ENCODE measurements at places on chromosomes 1 and 21.

GRCh38 chr1:30928789-30929134 lies 20.2 kb upstream of the SDC3 start:
- DNase-seq: no peak

- no peak for DNase-seq
Observed at GRCh38 chr1:80272495-80272894, 1266.0 kb upstream of the ADGRL4 start.

GRCh38 chr1:223008808-223009207 lies 134.2 kb downstream of the TLR5 start:
- DNase-seq: no peak

DNA sequence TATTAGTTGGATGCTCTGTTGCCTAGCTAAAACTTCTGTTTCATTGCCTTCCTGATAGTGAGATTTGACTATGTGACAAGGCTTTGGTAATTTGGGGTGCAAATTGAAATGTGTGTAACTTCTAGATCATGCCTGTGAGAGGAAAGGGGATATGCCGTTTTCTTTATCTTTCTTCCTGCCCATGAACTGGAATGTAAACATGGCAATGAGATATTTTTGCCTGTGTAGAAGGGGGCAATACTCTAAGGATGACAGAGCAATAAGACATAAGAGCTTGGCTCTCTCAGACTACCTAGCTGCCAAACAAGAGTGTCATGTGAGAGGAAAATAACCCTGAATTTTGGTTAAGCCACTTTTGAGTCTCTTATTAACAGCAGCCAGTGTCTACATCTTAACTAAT lies 49.7 kb downstream of the RAP1A start:
- no peak for DNase-seq

DNA sequence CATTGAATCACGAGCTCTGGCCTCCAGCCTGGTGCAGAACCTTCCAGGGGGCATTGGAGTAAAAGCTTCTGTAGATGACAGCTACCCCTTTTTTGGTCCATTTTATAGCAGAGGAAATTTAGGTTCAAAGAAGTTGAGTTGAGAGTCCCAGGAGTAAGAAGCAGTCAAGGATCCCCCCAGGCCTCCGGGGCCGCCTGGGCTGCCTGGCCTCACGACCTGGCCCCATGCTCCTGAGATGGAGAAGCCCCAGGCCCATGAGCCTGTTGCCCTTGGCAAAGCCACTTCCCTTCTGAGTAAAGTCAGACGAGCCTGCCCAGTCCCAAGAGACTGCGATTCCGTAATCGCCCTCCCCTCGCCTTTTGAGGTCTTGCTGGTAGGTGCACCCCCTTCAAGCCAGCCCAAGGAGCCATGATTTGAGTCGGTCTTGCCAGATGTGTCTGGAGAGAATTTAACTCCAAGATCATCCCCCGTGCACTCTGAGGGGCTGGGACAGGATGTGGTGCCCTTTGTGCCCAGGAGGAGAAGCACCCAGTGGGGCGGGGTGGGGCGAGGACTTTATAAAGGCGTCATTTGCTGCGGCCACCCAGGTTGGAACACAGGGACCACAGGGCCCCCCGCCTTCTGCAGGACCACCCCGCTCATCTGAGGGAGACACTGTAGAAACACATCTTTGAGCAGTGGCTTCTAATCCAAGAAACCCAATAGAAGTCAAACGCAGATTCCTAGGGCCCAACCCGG lies 30.1 kb downstream of the PDE9A start:
- no peak for DNase-seq
